DMS79 treated with DMSO at 0.1 percent for 48 hours (cell line): ENCODE measurements at places on chromosomes 4 and X.

- DNase-seq: no peak
These were observed 759.2 kb downstream of the DMD start for GRCh38 chrX:32451954-32452695.

- DNase-seq: no peak
These were observed 126.2 kb upstream of the UGT8 start for GRCh38 chr4:114472269-114473032.

DNA sequence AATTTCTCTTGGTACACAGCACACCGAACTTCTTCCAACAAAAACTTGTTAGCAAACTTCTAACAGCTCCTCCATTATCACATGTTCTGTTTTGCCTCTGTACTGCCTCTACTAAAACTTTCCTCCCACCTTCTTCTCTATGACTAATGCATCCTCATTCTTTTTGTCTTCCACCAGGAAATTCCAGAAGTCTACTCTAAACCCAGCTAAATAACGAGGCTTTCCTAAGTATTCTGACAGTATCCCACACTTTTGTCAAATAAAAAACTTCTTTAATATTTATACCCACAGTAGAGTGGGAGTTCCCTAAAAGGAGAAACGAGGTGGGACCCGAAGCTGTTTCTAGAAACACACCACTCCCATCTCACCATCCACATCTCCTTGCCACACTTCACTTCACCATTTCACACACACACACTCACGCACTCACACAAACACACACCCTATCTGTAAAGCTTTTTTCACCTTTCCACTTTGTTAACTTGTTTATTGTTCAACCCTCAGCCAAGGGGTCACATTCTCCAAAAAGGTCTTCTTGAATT, 280.3 kb downstream of the ARAP2 start:
- DNase-seq: no peak

- no peak for DNase-seq
These were observed 95.5 kb downstream of the MXRA5 start for GRCh38 chrX:3250966-3251365.

GRCh38 chr4:77917601-77918000, 55.0 kb downstream of the MRPL1 start:
- no peak for DNase-seq

DNA sequence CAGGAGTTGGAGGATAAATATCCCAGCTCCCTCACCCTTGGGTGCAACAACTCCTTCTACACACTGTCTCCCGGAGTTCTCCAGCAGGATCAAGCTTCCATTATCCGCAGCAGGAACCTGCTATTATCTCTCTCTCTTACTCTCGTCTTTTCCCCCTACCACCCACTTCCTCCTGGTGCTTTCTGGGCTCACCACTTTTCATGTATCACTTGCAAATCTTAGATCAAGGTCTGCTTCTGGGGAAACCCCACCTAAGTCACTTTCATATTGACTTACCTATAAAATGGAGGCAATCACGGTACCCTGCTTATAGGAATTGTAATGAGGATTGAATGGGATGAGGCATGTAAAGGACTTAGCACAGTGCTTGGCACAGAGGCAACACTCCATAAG, 589.5 kb downstream of the BCOR start:
- DNase-seq: no peak

GRCh38 chrX:13599491-13599890, 30.1 kb downstream of the EGFL6 start:
- DNase-seq: no peak

- DNase-seq: no peak
These were observed 51.4 kb upstream of the EMCN start for GRCh38 chr4:100569196-100569595.

- no peak for DNase-seq
These were observed 119.3 kb downstream of the LDB2 start for GRCh38 chr4:16779028-16779675.

DNA sequence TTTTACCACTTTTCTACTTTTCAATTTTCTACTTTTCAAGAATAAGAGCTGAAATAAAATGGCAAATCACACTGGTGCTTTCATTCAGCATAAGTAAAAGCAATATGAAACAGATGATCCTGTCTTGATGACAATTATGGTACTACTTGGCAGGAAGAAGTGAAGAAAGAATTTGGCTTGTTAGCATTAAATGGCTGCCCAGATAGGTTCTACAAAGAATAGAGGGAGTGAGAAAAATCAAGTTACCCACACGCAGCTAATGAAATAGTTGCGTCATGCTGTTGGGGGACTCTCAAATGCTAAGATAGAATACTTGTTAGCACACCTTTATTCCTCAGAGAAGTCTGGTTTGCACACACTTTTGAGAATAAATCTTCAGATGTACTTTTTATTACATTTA, 12.5 kb upstream of the LCORL start:
- DNase-seq: no peak

GRCh38 chr4:97984545-97985131, 158.6 kb downstream of the STPG2 start:
- no peak for DNase-seq

- no peak for DNase-seq
These were observed 12.1 kb downstream of the BMP2K start for GRCh38 chr4:78788007-78788889.

DNA sequence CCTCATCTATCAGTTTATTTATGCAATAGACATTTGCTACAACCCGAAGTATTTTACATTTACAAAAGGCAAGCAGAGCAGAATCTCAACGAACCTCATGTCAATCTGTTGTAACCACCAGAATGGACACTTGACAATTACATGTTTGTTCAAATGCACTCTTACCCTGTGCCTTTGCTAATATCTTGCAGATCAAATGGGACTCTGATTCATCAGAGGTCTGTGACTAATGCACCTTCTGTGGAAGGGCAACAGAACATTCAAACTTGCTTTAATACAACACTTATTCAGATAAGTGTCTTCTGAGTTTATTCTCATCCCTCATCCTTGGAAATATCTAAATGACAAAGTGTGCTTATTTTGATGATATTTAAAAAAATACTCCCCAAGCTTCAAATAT, 644.7 kb upstream of the PCDH10 start:
- no peak for DNase-seq

GRCh38 chr4:145681956-145682355, 2.0 kb downstream of the C4orf51 start:
- no peak for DNase-seq

DNA sequence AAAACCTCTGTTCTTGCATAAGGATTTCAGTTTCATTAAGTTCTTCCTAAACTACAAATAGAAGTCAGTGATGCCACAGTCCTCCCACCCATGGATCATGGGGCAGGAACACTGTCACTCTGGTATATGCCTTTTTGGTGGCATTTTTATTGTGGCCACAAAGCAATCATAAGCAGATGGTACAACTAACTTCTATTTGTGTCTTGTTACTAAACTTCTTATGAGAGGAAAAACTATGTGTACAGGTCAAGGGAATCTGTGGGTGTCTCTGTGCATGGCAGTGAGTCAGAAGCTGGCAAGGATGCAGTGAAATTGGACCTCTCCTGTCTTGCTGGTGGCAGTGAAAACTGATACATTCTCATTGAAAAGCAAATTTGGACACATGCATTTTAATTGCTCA, 245.0 kb upstream of the GPC4 start:
- DNase-seq: no peak

DNA sequence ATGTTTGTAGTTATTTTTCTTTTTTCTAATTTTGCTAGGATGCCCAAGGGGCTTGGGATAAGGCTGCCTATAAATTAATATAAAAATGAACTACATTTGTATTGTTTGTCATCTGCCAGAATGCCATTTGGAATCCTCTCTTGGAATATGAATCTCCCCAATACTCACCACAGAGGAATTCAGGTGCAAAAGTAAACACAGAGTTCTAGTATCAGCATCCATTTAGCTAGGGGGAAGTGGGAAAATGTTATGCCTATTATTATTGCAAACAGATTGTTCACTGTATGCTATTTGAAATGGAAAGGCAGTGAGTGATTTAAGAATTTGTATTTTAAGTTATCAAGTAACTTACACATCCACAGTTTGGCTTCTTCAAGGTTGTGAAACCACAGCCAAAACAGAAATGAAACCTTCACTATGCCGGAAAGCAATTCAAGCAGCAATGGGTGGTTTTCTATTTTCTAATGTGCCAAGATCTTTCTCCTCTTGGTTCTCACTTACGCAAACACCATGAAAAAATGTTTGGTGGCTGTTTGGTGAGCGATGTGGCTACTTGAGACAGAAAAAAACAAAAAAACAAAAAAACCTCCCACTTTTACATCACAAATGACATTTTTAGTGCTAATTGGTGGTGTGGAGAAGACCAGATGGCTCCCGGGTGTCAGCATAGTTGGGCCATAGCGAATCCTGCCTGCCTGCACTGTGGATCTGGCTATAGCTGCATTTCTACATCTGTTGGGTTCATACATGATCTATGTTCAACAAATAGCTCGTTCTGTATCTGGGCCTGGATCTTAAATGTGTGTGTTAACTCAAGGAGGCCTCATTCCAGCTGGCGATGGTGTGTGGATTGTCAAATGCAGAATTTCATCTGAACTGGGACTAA, 200.8 kb upstream of the GIMD1 start:
- DNase-seq: no peak

DNA sequence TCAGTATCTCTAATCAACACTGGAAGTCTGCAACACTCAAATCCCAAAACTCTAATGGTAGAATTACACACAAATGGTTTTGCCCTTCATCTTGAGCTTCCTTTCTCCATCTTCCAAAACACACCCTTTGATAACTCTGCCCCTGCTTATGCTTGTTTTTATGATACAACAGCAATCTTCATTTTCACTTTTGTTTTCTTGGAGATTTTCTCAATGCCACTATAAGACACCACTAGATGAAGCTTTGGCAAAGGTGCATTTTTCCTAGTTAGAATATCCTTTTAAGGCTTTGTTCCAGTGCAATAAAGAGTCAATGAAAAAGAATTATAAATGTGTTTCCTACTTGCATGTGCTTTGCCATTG, 472.4 kb upstream of the NWD2 start:
- DNase-seq: no peak

- no peak for DNase-seq
These were observed 54.0 kb downstream of the GC start for GRCh38 chr4:71729856-71730255.

DNA sequence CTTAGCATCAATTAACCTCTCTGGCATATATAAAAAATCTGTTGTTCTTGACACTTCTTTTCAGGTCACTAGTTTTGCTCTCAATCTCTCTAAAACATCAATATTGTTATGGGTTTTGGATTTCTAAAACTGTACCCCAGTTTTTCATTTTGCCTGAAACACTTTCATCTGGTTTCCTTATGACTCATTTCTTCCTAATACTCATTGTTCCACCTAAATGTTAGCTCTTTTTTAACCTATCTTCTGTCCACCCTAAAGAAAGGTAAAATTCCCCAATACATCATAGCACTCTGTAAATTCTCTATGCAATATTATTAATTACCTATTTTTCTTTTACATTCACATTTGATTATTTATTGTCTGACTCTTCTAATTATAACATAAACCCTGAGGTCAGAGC, 575.5 kb upstream of the NDST4 start:
- no peak for DNase-seq

DNA sequence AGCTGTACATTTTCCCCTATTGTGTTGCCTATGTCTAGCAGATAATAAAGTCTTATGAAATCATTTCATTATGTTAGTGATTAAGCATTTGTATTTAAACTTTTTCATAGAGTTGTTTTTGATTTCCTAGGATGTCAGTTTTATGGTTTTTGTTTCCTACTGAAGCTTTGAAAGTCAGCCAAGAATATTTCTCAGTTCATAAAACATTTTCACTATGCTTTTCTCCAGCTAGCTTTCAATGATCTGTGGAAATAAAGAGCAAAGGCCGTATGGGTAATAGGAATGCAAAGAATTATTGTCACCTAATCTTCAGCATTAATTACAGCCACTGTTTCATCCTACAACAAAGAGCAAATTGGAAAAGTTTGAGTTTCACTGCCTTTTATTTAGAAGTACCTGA, 145.7 kb upstream of the NUDT6 start:
- DNase-seq: no peak

- no peak for DNase-seq
These were observed 278.6 kb upstream of the GNPDA2 start for GRCh38 chr4:45004847-45005565.

GRCh38 chr4:73406548-73406875, 2.4 kb downstream of the ALB start:
- no peak for DNase-seq

DNA sequence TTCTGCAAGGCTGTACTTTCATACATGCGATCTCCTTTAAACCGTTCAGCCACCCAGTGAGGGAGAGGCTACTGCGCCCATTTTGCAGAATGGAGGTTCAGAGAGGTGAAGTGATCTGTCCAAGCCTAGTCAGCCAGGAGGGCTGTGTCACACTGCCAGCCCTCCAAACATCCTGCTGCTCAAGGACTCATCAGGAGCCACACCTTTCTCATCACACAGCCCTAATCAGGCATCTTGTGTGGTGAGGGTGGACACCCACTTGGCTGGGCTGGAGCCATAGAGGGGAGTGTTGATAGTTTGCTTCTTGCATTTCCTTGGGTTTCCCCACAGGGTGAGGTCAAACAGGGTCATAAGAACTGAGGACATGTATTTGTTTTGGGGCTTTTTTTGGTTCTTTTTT, 5.4 kb upstream of the CXCR3 start:
- DNase-seq: no peak

DNA sequence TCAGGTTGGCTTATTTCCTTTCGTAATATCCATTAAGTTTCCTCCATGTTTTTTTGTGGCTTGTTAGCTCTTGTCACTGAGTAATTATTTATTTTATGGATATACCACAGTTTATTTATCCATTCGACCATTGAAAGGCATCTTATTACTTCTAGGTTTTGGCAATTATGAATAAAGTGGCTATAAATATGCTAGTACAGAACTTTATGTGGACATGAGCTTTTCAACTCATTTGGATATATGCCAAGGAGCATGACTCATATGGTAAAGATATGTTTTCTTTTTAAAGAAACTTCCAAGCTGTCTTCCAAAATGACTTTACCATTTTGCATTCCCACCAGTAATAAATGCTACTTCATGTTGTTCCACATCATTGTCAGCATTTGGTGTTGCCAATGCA, 803.6 kb downstream of the GLUD2 start:
- no peak for DNase-seq

- no peak for DNase-seq
These were observed 147.0 kb downstream of the HS3ST1 start for GRCh38 chr4:11281720-11282119.

DNA sequence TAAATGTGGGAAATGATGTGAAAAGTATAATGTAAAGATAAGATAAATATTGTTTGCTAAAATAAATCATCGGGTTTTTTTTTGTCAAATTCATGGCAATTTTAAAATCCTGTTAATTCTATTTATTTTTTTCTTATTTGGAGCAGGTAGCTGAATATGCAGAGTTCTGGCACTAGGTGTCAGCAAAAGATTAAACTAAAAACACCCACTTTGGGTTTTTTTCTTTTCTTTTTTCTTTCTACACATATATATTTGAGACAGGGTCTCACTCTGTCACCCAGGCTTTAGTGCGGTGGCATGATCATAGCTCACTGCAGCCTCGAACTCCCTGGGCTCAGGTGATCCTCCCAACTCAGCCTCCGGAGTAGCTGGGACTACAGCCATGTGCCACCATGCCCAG, 6.9 kb upstream of the RAP2C start:
- DNase-seq: no peak
